Forelimb muscle (tissue), 1 donor: ENCODE measurements at places on chromosomes 2 and 18. TPM values are rescaled to one million over a fixed set of nuclear protein-coding genes. Genes with fewer than 3 reads are reported as not detected.

The INPP5D gene
- polyA plus RNA-seq: 8.3 TPM

The CNTNAP5 gene
- 0.03 TPM for polyA plus RNA-seq

The TWIST2 gene
- 5.5 TPM for polyA plus RNA-seq

The IGFBP2 gene
- 149 TPM for polyA plus RNA-seq

The PSMA8 gene
- polyA plus RNA-seq: not detected

GRCh38 chr2:53886406-53887280 lies 26.9 kb upstream of the GPR75 start:
- DNase-seq: no peak

DNA sequence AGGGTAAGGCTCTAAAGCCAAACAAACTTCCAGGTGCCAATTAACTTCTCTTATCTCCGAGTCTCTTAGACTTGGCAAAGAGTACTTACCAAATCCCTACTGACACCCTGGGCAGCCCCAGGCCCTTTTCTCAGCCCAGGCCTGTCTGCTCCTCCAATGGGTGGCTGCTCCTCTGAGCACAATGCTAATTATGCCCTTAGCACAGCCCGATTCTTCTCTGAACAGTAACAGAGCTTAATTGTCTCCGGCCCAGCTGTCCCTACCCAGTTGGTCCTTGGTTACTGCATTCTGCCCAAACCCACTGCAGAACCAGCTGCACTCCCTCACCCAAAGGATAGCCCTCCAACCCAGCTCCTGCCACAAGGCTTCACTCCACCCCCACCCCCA lies 110.3 kb downstream of the SMAD7 start:
- DNase-seq: no peak

DNA sequence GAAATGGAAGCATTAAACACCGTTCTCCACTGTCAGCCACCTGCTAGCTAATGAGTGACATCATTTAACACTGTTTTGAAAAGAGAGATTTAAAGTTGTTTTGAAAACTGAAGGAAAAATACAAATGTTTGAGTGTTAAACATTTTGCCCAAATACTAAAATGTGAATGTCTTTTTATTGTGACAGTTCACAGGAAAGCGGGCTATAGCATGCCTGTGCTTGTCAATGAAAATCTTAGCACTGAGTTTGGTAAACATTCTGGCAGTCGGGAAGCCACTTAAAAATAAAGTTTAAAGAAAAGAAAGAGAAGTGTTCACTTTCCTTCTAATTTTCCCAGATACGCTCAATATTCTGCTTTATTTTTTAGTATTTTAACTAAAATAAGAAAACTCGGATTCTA lies 40.3 kb upstream of the SMIM21 start:
- no peak for DNase-seq
